ENCODE measurements at places on chromosomes 12 and 14. TPM values are rescaled to one million over a fixed set of nuclear protein-coding genes. Genes with fewer than 3 reads are reported as not detected.

- no peaks in the 10 kb centered on the region for H3K4me1 ChIP-seq
- H3K36me3 ChIP-seq: no peaks in the 10 kb centered on the region
- no peaks in the 10 kb centered on the region for H3K27me3 ChIP-seq
- no peak overlapping the region for H3K27ac ChIP-seq
- no peak for DNase-seq
Measured at GRCh38 chr12:125696054-125696453, 630.8 kb downstream of the AACS start.

GRCh38 chr12:49897276-49897675 lies 6.4 kb downstream of the FAIM2 start:
- no peak overlapping the region for H3K27ac ChIP-seq
- no peak for DNase-seq
- no peaks in the 10 kb centered on the region for H3K36me3 ChIP-seq
- H3K27me3 ChIP-seq: no peaks in the 10 kb centered on the region

GRCh38 chr12:40222247-40222646 lies 2.5 kb upstream of the LRRK2 start:
- H3K27me3 ChIP-seq: no peaks in the 10 kb centered on the region
- peaks cover 19% of the 10 kb centered on the region for H3K4me1 ChIP-seq
- H3K27ac ChIP-seq: no peak overlapping the region
- H3K4me3 ChIP-seq: no peak overlapping the region
- H3K36me3 ChIP-seq: no peaks in the 10 kb centered on the region

DNA sequence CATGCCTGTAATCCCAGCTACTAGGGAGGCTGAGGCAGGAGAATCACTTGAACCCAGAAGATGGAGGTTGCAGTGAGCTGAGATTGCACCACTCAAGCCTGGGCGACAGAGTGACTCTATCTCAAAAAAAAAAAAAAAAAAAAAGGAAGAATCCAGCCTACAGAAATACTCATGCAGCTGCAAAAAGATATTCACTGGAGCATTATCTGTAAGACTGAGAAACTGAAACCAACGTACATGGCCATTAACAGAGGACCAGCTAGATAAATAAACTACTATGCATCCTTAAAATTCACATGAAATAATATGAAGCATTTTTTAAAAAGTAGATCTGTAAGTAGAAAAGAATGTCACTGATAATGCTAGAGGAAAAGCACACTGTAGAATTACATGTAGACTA lies 3.5 kb downstream of the SLC7A7 start:
- no peaks in the 10 kb centered on the region for H3K36me3 ChIP-seq
- no peak for DNase-seq
- H3K4me1 ChIP-seq: no peaks in the 10 kb centered on the region
- no peaks in the 10 kb centered on the region for H3K27me3 ChIP-seq
- no peak overlapping the region for H3K4me3 ChIP-seq

- no peak for DNase-seq
- peaks cover 77% of the 10 kb centered on the region for H3K4me1 ChIP-seq
- no peaks in the 10 kb centered on the region for H3K27me3 ChIP-seq
Measured at GRCh38 chr14:55103971-55104954, 24.8 kb upstream of the LGALS3 start.

The ERP27 gene
- 0.70 TPM for total RNA-seq

The PLA2G1B gene
- total RNA-seq: not detected

DNA sequence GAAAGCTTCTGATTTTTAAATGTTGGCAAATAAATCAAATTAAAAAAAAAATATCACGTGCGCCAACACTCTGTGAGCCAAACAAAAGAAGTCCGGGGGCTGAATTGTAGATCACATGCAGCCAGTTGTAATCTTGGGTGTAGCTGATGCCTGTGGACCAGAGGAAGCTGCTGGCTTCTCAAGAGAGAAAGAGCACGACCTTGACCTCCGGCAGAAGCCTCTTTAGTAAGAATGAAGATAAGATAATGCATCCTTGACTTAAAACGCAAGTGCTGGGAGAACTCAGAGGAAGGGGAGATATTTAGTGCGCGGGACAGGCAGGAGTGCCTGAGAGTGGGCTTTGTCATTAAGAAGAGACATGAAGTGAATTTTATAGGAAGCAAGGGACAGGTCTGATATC lies 162.8 kb upstream of the TBX3 start:
- peaks cover 5% of the 10 kb centered on the region for H3K4me1 ChIP-seq
- DNase-seq: no peak
- H3K4me3 ChIP-seq: no peak overlapping the region
- H3K36me3 ChIP-seq: no peaks in the 10 kb centered on the region
- no peaks in the 10 kb centered on the region for H3K27me3 ChIP-seq

DNA sequence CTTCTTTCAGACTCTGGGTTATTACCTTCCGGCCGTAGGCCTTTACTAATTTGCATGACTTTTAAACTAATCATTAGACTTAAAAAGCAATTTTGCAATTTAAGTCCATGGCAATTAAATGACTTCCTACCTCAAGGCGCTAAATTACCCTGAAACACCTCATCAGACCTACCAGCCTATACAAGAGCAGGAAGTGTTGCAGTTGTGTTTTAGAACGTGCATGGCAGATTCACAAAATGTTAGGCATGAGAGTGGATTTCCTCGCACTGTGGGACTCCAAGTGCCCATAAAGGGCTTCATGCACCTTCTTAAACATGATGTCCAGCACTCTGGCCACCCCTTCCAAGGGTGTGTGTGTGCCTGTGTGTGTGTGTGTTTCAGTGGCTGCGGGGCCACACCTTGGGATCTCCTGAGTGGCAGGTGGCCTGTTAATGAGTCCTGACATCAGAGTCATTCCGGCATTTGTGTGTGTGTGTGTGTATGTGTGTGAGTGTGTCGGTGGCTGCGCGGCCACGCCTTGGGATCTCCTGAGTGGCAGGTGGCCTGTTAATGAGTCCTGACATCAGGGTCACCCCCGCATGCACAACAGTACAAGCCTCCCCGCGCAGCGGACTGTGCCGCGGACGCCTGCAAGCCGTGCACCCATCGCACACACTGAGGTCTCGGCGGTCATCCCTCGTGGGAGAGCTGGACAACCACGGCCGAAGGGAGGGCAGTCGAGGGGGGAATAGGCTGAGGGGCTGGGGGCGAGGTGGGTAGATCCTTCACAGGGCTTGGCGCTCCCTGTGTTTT lies 900 bp downstream of the C2CD5 start:
- peak overlapping the region; percentile 85 for H3K4me3 ChIP-seq
- H3K27me3 ChIP-seq: no peaks in the 10 kb centered on the region
- H3K36me3 ChIP-seq: no peaks in the 10 kb centered on the region
- DNase-seq: no peak
- H3K27ac ChIP-seq: peak overlapping the region; percentile 91
- H3K4me1 ChIP-seq: no peaks in the 10 kb centered on the region
